Stimulated activated CD4-positive, alpha-beta T cell treated with anti-CD3 and anti-CD28 coated beads, Interleukin-1b, Interleukin-23, amount 100 ng/mL, for 1 hour (primary cell): ENCODE measurements at places on chromosomes 2 and 18.
A peak's percentile ranks its signal among the peaks of the same experiment; 100 is the strongest.

- DNase-seq, result peak; percentile 19
Observed at GRCh38 chr2:38959938-38960608, 70.4 kb downstream of the ARHGEF33 start.

GRCh38 chr18:33761363-33761762, 183.3 kb downstream of the ASXL3 start:
- DNase-seq, result no peak

- DNase-seq, result no peak
Observed at GRCh38 chr2:63818271-63818670, 23.4 kb upstream of the UGP2 start.

- no peak for DNase-seq
Observed at GRCh38 chr2:209564816-209565215, 141.0 kb downstream of the MAP2 start.

DNA sequence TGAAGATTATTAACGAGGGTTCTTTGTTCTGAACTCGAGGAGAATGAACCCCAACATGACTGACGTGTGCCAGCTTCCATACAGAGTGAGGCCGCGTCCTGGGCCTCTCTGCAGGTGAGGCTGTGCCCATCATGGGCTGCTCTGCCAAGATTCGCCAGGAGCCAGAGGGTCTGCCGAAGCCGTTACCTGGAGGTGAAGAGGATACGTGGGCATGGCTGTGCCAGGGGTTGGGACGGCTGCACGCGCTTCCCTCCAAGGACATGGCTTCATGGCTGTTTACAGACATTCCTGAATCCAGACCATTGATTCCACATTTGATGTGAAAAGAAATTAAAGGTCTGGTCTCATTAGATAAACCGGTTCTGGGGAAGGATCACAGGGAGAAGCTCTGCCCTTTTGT, 211.4 kb upstream of the SALL3 start:
- no peak for DNase-seq

- peak; percentile 72 for DNase-seq
Observed at GRCh38 chr2:218292048-218293014, at the start of gene TMBIM1. TMBIM1 (minus strand) TSS chr2:218292503; CDS start chr2:218282141, 10,362 bp downstream.

DNA sequence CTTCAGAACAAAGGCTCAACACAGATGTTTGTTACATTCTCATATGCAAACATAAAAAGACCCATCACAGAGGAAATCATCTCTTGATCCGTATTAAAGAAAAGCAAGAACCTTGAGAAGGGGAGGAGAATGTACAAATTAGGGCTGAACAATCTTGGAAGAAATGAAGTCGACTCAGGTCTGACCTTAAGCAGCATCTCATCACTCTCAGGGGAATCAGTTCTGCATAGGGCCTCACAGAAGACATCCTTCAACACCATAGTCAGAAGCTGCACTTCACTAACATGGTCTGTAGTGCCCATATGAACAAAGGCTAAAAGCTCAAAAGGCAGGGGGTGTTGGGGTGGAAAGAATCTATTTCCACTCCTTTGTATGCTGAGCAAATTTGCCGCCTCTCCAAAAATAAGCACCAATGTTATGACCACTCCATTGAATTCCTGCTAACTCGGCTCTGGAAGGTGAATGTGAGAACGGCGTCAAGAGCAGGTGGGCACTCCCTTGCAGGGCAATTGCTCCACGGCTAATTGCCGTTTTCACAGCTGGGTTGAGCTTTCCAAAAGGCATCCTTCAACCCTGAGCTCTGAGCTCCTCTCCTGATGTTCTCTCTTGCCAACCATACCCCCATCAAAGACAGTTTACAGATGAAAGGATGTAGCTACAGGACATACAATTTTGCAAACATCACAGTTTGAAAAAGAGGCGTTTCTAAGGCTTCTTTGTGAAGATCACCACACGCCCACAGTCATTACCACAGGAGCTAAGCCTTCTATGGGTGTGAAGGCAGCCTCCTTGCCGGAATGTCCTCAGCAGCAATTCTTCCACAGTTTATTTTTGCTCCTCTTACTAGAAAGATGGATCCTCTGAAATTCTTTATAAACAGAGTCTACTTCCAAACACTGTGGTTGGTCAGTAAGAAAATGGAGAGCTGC, 10.0 kb downstream of the KLF7 start:
- DNase-seq, result no peak

DNA sequence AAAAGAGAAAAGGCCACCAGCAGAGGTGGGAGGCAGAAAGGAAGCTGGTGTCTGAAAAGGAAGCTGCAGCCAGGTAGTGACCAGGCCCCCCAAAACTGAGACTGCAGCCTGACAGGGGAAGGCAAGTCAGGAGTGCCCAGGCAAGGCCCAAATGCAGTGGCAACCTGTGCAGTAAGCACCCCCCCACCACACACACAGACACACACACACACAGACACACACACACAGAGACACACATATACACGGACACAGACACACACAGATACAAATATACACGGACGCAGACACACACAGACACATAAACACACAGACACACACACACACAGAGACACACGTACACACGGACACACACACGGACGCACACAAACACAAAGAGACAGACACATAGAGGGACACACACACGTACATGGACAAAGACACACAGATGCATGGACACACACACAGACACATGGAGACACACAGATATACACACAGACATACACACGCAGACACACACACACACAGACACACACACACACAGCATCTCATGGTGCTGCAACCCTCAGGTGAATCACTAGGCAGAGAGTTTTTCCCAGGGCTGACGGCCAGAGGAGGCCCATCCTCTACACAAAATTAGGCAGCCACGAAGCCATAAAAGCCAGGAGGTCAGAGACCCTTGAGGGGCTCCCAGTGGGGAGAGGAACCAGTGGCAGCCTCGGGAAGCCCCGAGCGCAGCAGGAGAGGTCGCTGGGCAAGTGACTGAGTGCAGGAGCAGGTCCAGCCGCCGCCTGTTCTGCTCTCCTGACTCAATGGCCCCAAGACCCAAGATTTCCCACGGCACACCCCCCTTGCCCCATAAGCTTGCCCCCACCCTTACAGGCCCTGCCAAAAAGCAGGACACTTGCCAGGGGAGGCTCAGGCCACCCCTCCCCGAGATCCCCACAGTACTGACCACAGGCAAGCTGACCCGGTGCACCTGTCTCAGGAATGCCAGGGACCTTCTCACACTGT, 6.3 kb downstream of the SDC1 start:
- no peak for DNase-seq

DNA sequence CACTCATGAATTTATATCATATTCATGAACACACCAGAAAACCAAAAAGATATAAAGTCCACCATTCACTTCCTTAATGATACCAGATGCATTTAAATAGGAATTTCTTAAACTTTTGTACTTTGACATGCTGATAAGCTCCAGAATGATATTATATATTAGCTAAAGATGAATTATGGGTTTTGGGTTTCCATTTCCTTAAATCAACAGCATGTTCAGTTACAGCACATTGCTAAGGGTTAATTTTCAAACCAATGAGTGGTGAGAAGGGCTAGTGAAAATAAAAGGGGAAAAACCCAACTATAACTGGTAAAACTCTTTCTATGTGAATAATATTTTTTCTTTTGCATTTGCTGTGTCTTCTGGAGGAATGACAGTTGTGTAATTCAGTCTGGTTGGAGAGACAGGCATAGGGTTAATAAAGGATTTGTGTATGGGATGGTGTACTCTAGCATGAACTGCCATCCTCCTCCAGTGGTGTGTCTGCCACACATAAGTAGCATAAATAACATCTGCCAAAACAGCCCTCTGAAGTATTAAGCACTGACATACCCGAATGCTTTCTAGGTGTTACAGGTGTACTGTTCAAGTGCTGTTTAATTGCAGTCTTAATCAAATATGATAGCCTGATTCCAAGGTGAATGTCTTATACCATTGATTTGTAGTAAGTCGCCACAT, 19.3 kb upstream of the CPS1 start:
- no peak for DNase-seq

GRCh38 chr2:40039549-40039948, 260.5 kb upstream of the THUMPD2 start:
- no peak for DNase-seq

DNA sequence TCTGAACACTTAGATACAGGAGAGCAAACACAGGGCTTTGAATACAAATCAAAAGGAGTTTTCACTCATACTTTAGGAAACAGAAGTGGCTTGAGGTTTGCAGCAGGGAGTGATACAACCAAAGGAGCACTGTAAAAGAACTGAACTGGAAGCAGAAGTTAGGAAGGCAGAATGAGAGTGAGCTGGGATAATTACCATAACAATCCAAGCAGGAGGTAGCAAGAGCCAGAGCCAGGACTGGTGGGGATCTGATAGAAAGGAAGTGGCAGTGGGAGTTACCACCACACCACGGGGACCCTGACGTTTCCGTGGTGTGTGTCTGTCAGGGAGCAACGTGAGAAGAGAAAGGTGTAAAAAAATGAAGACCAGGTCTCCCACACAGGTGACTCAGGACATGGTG, 81.3 kb upstream of the EPB41L3 start:
- DNase-seq, result no peak

GRCh38 chr2:208479342-208479741, 72.8 kb downstream of the PTH2R start:
- no peak for DNase-seq

GRCh38 chr2:64447317-64448040, 6.5 kb upstream of the LGALSL start:
- no peak for DNase-seq

- DNase-seq, result no peak
Observed at GRCh38 chr18:73719611-73720010, 428.0 kb downstream of the FBXO15 start.

DNA sequence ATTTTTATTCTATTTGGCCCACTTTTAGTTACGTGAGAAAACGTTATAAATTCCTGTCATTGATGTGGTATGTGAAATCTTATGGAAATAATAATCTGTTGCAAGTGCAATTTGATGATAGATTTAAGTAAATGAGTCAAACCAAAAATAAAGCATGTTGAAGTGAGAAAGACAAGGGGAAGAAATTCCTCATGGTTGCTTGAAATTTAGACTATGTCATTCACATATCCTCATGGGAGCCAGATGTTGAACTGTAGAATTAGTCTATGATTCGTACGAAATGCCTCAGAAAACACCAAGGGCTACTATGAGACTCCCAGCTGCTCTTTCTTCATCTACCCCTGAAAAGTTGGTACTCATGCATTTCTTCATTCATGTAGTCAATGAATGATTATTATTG, 55.7 kb downstream of the KLHL14 start:
- DNase-seq, result no peak

GRCh38 chr2:166841152-166841551, 47.1 kb upstream of the XIRP2 start:
- no peak for DNase-seq

- DNase-seq, result no peak
Observed at GRCh38 chr2:204664708-204665121, 119.4 kb downstream of the PARD3B start.

GRCh38 chr2:28433935-28434599, 41.4 kb downstream of the FOSL2 start:
- no peak for DNase-seq

DNA sequence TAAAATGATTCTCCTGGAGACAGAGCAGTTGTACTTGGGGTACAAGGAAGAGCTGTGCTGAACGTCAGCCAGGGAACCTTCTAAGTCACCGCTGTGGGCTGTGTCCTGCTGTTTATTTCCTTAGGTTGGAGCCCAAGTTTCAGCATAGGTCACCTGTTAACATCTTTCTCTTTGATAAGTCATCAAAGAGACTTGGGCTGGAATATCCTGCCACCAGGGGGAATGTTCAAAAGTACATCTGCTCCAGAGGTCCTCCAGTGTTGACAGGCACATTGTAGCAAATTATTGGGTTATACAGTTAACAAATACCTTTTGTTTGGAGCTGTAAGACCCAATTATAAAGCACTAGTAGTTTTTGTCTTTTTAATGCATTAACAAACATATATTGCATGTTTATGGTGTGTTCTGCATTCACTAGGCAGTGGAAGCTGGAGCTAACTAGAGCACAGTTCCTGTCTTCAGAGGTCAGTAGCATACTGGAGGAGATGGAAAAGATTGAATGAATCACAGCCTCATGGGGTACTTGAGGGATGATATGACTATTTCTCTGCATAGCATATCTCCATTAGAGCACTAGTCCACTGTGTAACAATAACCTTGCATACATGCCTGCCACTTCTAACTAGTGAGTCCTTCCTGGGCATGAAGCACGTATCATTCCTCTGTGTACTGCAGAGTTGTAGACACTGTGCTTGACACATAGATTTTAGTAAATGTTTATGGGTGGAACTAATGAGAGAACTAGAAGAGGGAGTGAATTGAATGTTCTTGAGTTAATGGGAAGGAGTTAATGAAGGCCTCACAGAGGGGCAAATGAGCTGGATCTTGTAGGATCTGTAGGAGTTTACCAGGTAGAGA, 182.1 kb downstream of the AGAP1 start:
- DNase-seq, result no peak

DNA sequence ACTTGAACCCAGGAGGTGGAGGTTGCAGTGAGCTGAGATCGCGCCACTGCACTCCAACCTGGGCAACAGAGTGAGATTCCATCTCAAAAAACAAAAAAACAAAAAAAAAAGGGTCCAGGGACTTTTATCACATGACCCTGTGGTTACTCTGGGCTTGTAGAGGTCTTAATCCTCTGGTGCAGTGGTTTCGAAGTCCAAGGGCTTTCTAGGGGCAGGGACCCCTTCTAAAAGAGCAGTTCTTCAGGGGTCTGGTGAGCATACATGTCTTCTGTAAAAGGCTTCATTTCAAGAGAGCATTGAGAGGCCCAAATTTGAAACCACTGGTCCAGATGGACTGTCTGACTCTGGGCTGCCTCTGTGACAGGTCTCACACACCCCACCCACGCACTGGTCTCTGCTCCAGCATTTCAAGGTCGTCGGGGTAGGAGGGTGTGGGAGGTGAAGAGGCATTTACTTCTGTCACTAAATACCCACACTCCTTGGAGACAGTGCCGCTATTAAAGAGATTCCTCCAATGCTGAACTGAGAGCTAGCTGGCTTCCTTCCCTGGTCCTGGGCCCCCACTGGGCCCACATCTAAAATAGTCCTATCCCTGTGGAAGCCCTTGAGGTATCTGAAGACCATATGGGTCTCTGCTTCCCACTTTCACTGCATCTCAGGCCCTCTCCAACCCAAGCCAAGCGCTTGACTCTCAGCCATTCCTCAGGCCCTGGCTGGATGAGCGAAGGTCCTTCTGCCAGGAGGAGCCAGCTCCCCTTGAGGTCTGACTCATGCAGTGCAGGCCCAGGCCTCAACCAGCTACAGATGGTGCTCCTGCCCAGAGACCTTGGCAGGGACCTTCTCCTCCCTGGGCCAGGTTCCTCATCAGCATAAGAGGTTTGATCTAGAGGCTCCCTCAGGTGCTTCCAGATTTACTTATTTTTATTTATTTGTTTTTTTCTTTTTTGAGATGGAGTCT, 44.8 kb downstream of the PAX8 start:
- no peak for DNase-seq

DNA sequence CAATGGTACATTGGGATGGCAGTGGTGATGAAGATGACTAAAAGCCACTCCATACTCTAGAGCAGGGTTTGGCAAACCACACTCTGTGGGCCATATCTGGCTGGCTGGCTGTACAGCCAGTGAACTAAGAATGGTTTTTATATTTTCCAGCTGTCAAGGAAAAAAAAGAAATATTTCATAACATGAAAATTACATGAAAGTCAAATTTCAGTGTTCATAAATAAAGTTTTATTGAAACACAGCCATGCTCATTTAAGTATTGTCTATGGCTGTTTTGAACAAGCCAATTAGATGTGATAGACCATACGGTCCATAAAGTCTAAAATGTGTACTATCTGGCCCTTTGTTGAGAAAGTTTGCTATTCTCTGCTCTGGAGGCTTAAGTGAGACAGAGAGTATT, 1.5 kb downstream of the TTC21B start:
- no peak for DNase-seq

- DNase-seq, result no peak
Observed at GRCh38 chr18:21117409-21118131, 6.0 kb upstream of the ROCK1 start.

- no peak for DNase-seq
Observed at GRCh38 chr2:74700643-74701372, 46.8 kb downstream of the SEMA4F start.
